ENCODE measurements at places on chromosomes 7 and 10.
A peak's percentile ranks its signal among the peaks of the same experiment; 100 is the strongest.

GRCh38 chr10:48678041-48678440 is 6.6 kb upstream of the WDFY4 start:
- DNase-seq = no peak

DNA sequence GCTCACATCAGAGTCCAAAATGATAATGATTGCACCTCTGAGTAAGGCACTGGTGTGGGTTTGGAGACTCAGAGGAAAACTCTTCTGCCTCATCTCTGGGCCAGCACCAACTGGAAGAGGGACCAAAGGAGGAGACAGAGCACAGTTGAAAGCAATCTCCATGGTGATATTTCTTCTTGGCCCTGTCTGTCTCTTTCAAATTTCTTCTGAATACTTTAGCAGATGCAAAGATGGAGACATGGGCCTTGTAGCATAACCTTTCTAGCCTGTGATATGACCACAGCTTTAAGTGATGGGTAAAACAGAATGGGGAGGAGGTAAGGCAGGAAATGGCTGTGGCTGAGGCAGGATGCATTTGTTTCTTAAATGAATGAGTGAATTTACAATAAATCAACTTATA is 12.2 kb upstream of the GIMAP7 start:
- no peak for DNase-seq

DNA sequence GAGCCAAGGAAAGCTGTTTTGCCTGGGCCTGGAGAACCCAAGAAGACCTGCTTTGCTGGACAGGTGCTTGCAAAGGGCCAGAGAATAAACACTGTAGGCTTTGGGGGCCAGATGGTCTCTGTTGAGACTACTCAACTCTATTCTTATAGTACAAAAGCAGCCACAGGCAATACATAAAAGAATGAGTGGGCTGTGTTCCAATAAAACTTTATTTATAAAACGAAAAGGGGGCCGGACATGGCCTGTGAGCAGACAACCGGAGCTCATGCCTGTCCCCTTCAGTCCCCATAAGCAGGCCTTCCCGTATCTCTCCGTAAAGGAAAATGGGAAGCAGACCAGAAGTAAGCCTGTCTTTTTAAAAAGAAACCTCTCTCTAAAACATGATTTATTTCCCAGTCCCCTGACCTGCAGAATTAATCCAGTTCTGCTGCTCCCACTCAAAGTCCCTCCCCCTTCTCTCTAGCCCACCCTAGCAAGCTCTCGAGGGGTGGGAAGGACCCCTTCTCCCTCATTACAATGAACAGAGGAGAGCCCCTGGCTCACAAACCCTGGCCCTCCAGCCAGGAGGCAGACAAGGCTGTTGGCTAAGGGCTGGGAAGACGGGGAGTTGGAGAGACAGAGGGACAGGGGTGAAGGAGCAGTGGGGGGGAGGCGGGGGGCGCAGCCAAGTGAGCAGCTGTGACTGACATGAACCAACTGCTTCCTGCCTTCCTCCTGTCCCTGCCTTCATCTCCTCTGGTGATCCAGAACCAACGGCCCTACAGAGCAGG is 177.8 kb downstream of the NEURL1 start:
- no peak for DNase-seq

- no peak for DNase-seq
These were observed 43.9 kb downstream of the DOCK1 start for GRCh38 chr10:126949161-126949503.

DNA sequence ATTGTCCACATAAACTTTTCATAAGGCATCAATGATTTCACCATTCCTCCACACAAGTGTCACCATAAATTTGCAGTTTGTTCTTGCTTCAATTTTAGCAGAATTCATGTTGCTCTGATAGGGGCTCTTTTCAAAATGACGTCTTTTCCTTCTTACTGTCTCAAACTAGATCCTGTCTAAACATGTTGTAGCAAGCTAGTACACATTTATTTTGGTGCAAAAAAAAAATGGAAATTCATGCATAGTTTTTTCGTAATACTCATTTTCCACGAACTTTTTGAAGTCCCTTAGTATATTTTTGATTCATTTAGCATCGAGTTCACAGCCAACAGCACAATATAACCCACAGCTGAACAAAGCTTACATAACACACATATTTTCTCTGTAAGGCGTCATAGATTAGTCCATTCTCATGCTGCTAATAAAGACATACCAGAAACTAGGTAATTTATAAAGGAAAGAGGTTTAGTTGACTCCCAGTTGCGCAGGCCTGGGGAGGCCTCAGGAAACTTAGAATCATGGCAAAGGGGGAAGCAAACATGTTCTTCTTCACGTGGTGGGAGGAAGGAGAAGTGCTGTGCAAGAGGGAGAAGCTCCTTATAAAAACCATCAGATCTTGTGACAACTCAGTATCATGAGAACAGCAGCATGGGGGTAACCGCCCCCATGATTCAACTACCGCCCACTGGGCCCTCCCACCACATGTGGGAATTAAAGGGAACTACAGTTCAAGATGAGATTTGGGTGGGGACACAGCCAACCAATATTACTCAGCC is 301.5 kb downstream of the CCDC3 start:
- no peak for DNase-seq

DNA sequence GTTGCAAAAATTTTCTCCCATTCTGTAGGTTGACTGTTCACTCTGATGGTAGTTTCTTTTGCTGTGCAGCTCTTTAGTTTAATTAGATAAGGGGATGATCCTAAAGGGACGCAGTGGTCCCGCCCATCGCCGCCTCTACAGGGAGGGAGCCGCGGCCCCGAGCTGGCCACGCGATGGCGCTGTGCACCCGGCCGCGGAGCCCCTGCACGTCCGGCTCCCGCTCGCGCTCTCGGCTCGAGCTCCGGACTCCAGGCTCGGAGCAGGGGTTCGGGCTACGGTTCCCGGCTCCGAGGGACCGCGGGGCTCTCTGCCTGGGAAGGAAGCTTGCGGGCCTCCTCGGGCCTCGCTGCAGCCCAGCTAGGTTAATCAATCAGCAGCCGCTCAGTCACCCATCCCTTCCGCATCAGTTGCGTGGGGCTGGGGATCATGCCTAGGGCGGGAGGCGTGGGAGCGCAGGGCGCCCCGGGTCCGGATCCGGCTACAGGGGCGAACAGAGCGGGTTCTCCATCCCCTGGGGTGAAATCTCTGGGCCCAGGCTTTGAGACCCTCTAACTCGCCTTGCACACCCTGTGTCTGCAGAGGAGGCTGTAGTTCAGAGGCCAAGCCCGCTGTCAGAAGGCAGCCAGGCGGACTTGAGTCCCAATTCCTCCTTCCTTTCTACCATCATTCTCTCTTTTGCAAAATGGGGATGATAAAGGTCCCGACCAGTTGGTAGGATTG is 97.9 kb downstream of the WDR11 start:
- DNase-seq = peak; percentile 47

DNA sequence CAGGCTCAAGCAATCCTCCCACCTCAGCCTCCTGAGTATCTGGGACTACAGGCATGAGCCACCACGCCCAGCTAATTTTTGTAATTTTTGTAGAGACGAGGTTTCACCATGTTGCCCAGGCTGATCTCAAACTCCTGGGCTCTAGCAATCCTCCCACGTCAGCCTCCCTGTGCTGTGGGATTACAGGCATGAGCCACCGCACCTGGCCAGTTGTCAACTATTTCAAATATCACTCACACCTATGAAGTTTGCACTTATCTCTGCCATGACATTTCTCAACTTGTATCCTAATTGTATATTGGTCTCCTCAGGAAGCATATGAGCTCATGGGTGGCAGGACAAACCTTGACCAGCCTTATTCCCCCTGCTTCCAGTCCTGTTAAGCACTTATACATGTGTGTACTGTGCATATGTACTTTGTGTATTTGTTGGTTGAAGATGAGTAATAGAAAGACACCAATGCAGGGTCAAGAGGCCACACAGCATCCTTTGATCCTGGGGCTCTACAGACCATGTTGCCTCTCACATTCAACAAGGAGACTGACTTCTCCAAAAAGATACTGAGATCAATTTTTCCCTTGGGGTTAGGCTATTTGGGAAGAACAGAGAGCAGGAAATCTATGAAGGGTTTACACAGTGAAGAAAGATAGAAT is 82.2 kb downstream of the SLC16A9 start:
- no peak for DNase-seq

DNA sequence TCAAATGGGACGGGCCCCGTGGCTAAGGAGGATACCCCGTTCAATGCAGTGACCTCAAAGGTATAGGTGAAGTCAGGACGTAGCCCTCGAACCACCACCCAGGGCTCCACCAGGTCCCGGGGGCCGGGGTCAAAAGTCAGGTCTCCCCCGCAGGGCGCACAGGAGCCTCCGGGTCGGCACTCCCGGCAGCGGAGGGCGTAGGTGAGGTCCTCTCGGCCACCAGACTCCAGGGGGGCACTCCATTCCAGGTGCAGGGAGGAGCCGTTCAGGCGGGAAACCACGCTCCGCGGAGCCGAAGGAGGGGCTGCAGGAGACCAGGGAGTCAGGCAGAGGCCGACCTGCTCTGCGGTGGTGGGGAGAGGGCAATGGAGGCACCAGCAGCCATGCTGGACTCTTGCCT is 7.7 kb downstream of the EPHB4 start:
- DNase-seq = no peak

DNA sequence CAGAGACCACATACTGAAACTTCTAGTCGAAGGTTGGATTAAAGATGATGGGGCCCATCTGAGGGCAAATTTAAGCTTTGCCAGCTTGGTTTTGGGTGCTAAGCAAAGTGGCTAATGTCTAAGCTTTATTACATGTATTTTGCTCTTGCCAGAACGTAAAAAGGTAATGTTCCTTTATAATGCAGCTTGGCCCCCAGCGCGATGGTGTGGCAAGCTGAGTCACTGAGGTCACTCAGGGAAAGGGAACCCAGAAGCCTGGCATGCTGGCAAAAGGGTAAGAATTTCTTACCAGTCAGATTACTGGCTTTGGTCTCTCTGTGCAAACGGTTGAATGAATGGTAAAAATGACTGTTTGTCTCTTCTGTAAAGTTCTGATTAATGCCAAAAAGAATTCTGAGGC is 158.3 kb upstream of the KCND2 start:
- no peak for DNase-seq

GRCh38 chr10:63437116-63437949 is 28.4 kb downstream of the JMJD1C start:
- no peak for DNase-seq

Measured in stimulated activated CD4-positive, alpha-beta T cell treated with anti-CD3 and anti-CD28 coated beads, Interleukin-15, amount 100 ng/mL, for 48 hours (primary cell).